Left lung (tissue), 14 donors: ENCODE measurements at places on chromosomes 2 and 18. TPM values are rescaled to one million over a fixed set of nuclear protein-coding genes. Genes with fewer than 3 reads are reported as not detected.

The ABCB11 gene
- total RNA-seq: not detected

The CERS6 gene
- 18.8 TPM for total RNA-seq

The MBP gene
- 40.5 TPM for total RNA-seq

The DYSF gene
- 71.4 TPM for total RNA-seq

DNA sequence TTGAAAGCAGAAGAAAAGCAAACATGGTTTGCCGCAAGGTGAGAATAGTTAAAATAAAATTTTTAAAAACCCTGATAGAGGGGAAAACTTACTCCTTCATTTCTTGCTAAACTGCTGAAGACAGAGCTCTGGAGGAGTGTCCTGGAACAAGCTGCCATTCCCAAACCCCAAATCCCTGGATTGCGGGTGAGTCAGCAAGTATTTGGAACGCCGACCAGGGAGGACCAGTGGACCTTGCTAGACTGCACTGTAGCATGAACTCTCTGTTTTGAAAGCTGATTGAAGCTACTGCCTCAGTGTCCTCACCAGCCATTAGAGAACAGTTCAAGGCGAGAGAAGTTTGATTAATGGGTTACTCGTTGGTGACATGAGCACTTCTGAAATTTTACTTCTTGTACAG is 99.4 kb upstream of the RASGRP3 start:
- H3K4me3 ChIP-seq: no peak overlapping the region
- H3K36me3 ChIP-seq: no peaks in the 10 kb centered on the region
- H3K4me1 ChIP-seq: peaks cover 3% of the 10 kb centered on the region
- H3K27ac ChIP-seq: no peak overlapping the region
- H3K27me3 ChIP-seq: no peaks in the 10 kb centered on the region

- H3K27ac ChIP-seq: no peak overlapping the region
- DNase-seq: no peak
- no peak overlapping the region for H3K4me3 ChIP-seq
- no peaks in the 10 kb centered on the region for H3K27me3 ChIP-seq
These were observed 123.8 kb upstream of the DLX2 start for GRCh38 chr2:172226244-172227061.

GRCh38 chr2:155708071-155708470 is 624.5 kb downstream of the NR4A2 start:
- no peak overlapping the region for H3K4me3 ChIP-seq
- H3K4me1 ChIP-seq: no peaks in the 10 kb centered on the region
- H3K27me3 ChIP-seq: no peaks in the 10 kb centered on the region
- no peak for DNase-seq
- H3K36me3 ChIP-seq: no peaks in the 10 kb centered on the region

- no peak overlapping the region for H3K4me3 ChIP-seq
- H3K36me3 ChIP-seq: no peaks in the 10 kb centered on the region
- no peak overlapping the region for H3K27ac ChIP-seq
- H3K4me1 ChIP-seq: no peaks in the 10 kb centered on the region
- no peak for DNase-seq
- peaks cover 5% of the 10 kb centered on the region for H3K27me3 ChIP-seq
These were observed 211.7 kb downstream of the SP3 start for GRCh38 chr2:173753441-173753840.
